C1 segment of cervical spinal cord (tissue), 14 donors: ENCODE measurements at places on chromosomes 4 and X.
A peak's percentile ranks its signal among the peaks of the same experiment; 100 is the strongest.

GRCh38 chr4:100190643-100191600 is 654 bp upstream of the DDIT4L start:
- no peak for DNase-seq

- DNase-seq: no peak
These were observed 8.5 kb downstream of the AKAP17A start for GRCh38 chrX:1599791-1600405.

GRCh38 chrX:82813671-82814078 is 694.4 kb upstream of the POU3F4 start:
- no peak for DNase-seq

- DNase-seq: no peak
These were observed 131.8 kb upstream of the NKX1-1 start for GRCh38 chr4:1538096-1538410.

DNA sequence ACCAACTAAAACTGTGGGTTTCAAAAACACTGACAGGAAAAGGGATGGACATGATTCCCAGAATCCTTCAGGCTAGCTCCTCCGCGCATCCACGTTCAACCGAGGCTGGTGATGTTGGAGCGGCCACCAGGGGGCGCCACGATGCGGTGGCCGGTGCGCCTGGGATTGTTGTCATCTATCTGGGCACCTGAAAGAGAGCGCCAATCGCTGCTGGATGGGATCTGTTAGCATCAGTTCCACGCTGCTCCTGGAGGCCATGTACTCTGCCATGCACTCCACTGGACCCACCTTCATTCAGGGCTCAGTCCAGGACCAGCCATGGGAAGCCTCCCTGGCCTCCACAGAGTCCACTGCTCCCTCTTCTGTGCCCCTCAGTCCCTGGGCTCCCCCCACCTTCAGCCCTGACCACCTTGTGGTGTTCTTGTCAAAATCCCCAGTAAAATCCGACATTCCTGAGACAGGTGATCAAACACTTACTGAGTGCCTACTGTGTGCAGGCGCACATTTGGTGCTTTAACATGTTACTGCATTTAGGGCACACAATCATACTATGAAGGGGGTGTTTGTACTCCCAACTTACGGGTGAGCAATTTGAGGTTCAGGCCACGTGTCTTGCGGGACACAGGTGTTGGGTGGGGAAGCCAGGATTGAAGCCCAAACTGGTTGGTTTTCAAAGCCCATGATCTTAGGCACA is 71.1 kb downstream of the CRMP1 start:
- DNase-seq: no peak

GRCh38 chrX:638482-639131 is 8.0 kb downstream of the SHOX start:
- DNase-seq: no peak

DNA sequence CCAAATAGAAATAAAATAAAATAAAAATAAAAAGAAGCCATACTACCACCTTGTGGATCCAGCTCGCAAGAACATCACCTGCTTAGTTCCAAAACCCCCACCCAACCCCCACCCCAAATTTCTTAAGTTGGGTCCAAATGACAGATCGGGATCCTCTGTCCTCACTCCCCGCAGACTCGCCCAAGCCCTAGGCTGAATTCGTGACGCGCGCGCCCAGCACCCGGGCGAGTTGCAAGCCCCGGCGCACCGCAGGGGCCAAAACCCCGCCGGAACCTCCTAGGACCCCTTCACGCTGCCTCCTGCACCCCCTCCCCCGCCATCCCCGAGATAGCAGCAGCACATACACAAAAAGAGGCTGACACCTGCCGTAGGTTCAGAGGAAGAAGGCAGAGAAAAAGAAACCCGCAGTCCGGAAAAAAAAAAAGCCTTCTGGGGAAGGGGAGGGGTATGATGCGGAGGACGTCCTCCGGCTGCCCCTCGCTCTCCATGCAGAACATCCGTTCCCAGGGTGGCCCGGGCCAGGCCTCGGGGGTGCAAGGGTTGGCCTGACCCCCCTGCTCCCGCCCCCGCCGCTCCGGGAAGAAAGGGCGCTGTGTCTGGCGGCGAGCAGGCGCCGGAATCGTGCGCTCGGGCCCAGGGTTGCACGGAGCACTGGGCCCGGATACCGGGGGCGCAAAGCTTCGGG is 2.6 kb downstream of the NLGN4X start:
- peak; percentile 50 for DNase-seq

DNA sequence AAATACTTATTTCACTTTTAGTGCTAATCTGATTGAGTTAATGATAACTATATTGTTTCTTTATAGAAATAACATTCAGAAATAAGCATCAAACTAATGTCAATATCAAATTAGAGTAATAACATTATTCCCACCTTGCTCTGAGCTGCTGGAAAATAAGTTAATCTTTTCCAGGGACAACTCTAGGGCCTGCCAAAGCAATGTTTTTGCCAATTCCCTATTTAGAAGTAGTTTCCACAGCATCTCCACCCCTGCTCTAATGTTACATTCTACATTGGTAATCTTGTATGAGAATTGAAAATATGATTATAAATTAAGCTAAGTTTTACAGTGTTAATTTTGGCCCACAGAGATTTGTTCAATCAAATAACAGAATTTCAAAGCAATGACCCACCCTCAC is 68.3 kb downstream of the REELD1 start:
- DNase-seq: no peak

- no peak for DNase-seq
These were observed 1472.0 kb downstream of the FAM133A start for GRCh38 chrX:95145848-95146490.

- DNase-seq: no peak
These were observed 23.6 kb downstream of the GLRB start for GRCh38 chr4:157099506-157099905.

DNA sequence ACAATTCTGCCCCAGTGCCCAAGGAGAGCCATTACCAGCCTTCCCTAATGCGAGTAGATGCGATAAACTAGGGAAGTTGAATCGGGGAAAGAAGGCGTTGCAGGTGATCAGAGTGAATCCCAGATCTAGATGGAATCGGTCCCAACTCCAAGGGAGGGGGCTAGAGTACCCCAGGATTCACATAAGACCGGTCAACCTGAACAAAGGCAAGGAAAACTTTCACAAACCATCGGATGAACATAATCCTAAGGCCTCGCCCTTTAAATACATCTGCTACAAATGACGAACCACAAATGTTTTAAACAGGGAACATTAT is 11.2 kb upstream of the ZCCHC13 start:
- DNase-seq: no peak

DNA sequence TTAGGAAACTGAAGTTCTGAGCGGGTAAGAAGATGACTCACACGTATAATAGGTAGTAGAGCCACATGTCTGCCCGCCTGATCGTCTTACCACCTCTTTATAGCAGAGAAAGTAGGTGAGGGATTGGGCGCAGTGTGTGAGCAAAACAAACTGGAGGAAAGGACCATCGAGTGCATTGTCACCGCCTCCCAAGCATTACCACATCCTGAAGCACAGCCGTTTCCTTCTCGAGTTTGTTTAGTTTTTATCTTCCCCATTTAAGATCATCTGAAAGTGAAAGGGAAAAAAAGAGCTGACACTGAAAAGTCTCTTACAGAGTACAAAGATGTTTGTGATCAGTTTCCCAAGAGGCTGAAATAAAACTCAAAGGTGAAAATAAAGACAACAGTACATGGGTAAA is 14.8 kb downstream of the PDK3 start:
- no peak for DNase-seq

- DNase-seq: no peak
These were observed 80.6 kb upstream of the CD99 start for GRCh38 chrX:2610246-2611170.

GRCh38 chr4:105686571-105686970 is 21.9 kb downstream of the INTS12 start:
- DNase-seq: no peak

- no peak for DNase-seq
These were observed 3.2 kb upstream of the HELT start for GRCh38 chr4:185015108-185015507.

- no peak for DNase-seq
These were observed 192.0 kb downstream of the PPP3CA start for GRCh38 chr4:101155368-101155767.

DNA sequence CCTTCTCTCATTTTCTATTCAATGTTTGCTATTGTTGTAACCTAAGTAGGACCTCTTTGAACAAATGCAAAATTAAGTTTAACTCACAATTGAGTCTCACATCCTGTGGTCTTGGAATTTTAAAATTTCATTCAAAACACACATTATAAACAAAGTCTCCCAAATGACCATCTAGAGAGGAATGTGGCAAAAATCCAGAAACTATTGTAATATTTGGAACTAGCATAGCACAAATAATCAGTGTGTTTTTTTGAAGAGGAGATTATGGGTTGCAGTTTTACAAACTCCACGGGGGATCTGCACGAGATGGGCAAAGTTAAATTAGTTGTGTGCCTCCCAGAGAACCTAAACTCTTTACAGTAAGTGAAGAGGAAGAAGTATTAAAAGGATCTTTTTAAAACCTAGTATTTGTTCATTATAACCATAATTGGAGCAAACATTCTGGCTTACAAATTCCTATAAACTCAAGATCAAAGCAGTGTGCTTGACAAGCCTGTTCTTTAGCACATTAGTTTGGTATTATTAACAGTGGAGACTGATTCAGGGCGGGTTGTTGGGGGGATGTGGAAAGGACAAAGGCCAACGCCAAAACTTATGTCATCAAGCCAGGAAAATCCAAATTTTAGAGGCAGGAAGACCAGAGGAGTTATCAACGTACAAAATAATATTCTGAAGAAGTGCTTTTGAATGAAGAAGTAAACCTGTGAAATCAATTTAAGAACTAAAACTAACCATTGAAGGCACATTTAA is 22.4 kb upstream of the RBPJ start:
- DNase-seq: no peak

- DNase-seq: no peak
These were observed 128.5 kb upstream of the HPGD start for GRCh38 chr4:174650711-174651355.

GRCh38 chrX:125404667-125405160 is 85.0 kb downstream of the TEX13C start:
- DNase-seq: no peak

- no peak for DNase-seq
These were observed 71.7 kb downstream of the MID1 start for GRCh38 chrX:10548688-10549087.

GRCh38 chr4:121877041-121877773 is 6.9 kb upstream of the BBS7 start:
- DNase-seq: no peak

GRCh38 chr4:153114771-153115321 is 89.4 kb upstream of the TRIM2 start:
- DNase-seq: no peak

- DNase-seq: no peak
These were observed 355.2 kb upstream of the RASGEF1B start for GRCh38 chr4:81826817-81827424.

GRCh38 chrX:153766871-153767673 is 3.0 kb downstream of the PLXNB3 start:
- DNase-seq: no peak

DNA sequence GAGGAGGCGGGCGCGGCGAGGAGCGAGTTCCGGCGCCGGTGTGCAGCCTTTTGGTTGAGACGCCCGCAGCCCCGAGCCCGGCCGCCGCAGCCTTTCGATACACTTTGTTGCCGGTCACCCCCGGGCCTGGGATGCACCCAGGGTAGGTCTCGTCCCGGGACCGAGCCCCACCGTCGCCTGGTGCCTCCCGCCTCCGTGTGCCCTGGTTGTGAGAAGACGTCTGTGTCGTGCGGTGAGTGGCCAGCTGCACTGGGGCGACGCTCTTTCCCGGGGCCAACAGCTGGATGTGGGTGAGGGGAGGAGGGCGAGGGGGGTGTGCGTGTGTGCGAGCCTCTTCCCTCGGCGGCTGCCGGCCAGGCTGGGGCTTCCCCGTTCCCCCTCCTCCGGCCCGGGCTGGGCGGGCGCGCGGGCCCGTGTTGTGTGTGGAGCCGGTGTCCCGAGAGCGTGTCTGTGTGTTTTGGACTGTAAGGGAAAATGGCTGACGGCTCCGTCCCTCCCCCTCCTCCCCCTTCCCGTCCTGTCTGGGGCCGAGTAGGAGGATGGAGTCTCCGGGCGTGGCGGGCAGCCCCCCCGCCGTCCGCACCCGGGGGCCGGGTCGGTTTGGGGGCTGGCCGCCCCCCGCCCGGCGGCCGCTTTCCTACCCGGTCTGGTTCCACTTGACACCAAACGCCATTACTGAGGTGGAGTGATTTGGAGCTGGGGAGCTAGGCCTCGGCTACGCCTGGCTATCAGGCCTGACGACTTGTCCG is 807 bp downstream of the USP9X start:
- DNase-seq: peak; percentile 39

- DNase-seq: no peak
These were observed 255.2 kb downstream of the SLC39A8 start for GRCh38 chr4:102089850-102090621.

GRCh38 chr4:72209600-72209999 is 177.8 kb downstream of the NPFFR2 start:
- no peak for DNase-seq

GRCh38 chr4:41069838-41070237 is 144.5 kb downstream of the APBB2 start:
- DNase-seq: no peak
